ENCODE measurements at places on chromosomes 5 and 9.
A peak's percentile ranks its signal among the peaks of the same experiment; 100 is the strongest.

DNA sequence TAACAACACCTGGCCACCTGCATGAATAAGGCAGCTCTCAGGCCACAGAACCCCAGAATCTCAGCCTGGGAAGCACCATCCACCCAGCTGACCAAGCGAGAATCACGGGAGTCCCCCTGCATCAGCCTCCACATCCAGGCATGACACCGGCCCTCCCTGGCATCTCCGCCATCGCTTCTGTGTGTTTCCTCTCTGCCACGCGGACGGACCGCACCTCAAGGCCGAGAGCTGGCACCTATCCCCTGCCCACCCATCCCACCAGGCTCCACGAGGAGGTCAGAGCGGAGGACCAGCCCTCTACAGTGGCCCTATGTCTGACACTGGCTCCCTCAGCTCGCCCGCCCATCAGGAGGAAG lies 134.7 kb downstream of the COL23A1 start:
- DNase-seq = no peak

DNA sequence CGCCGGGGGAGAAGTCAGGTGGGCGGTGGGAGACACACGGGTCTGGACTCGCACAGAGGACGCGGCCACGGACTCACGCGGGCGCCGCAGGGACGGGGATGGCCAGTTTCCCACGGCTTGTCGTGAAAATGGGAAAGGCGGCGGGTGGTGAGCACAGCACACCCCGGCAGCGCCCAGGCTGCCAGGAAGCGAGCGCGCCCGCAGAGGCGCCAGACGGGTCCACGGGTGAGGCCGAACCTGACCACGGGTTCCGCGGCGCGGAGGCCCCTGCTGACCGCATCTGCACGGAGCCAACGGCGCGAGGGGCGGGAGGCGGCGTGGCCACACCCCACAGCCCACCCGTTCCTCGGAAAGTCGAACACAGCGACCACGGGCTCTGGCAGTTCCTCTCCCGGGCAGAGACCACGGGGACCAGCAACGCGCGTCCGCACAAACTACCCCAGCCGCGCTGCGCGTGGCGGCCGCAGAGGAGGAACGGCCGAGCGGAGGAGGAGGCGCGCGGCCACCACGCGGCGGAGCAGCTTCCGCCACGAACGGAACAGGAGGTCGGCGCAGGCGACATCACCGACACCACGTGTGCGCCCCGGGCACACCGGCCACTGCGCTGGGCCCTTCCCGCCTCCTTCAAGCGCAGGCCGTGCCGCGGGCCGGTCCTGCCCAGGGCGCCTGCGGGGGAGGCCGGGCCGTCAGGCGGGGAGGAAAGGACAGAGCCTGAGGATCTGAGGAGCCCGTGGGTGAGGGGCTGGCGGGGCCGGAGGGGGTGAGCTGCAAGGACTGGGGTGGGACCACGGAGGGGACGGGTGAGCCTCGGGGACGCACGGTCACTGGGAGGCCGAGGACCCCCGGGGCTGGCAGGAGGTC lies 5.6 kb downstream of the EXD3 start:
- no peak for DNase-seq

- no peak for DNase-seq
Observed at GRCh38 chr9:3498691-3499090, 27.1 kb downstream of the RFX3 start.

DNA sequence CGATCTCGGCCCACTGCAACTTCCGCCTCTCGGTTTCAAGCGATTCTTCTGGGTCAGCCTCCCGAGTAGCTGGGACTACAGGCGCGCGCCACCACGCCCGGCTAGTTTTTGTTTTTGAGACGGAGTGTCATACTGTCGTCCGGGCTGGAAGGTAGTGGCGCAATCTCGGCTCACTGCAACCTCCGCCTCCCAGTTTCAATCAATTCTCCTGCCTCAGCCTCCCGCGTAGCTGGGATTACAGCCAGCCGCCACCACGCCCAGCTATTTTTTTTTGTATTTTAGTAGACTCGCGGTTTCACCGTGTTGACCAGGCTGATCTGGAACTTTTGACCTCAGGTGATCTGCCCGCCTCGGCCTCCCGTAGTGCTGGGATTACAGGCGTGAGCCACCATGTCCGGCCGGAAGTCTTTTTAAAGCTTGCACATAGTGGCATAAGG lies 1.2 kb downstream of the SMC5 start:
- no peak for DNase-seq

DNA sequence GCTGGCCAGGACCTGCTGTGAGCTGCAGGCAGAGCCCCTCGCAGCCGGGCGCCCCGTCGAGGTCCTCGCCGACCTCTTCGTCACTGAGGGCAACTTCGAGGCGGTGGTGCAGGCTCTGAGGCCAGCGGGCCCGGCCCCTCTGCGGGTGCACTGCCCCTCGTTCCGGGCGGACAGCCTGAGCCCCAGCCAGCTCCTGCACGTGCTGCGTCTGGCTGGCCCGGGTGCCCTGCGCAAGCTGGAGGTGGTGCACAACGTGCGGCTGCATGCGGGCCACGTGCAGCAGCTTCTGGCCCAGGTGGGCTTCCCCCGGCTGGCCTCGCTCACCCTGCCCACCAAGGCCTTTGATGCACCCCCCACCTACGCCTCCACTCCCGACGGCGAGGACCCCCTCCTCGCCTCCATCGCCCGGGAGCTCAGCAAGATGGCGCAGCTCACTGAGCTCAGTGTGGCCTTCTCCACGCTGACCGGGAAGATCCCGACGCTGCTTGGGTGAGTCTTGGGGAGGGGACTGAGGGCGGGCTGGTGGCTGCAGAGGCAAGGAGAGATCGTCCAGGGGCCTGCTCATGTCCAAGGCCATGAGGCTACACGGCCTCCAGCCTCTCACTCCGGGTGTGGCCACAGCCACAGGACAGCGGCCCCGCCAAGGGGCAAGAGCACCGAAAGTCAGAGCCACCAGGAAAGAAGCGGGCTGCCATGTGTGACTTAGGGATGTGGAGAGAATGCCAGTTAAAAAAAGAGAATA lies 825 bp downstream of the LRRC14B start:
- no peak for DNase-seq

- DNase-seq = no peak
Observed at GRCh38 chr9:126790561-126790960, 14.3 kb upstream of the ZBTB43 start.

GRCh38 chr9:36158917-36159316 lies 10.3 kb upstream of the CCIN start:
- DNase-seq = no peak

GRCh38 chr9:110083866-110084265 lies 124.1 kb downstream of the C9orf152 start:
- no peak for DNase-seq

GRCh38 chr9:134366223-134367031 lies 40.2 kb downstream of the RXRA start:
- DNase-seq = peak; percentile 68

GRCh38 chr5:67233075-67233474 lies 36.5 kb upstream of the CD180 start:
- DNase-seq = no peak

GRCh38 chr9:107684224-107684623 lies 194.7 kb upstream of the KLF4 start:
- DNase-seq = no peak

GRCh38 chr5:167699432-167699831 lies 592.0 kb upstream of the WWC1 start:
- peak; percentile 70 for DNase-seq

GRCh38 chr5:17147170-17147569 lies 70.3 kb upstream of the BASP1 start:
- no peak for DNase-seq

DNA sequence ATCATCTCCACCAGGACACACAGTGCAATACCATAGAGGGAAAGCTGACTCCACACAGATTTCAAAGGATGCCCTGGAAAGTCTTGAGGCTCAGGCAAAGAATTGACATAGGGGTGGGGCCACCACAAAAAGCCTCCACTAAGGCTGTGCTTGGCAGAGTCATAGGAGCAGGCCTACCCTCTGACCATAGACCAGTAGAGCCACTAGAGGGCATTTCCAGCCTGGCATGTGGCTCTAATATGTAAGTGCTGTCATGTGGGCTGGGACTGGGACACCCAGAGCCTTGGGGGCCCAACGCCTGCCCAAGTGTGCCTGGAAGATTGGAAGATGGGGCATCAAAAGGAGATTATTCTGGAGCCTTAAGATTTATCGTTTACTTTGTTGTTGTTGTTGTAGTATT lies 726.0 kb downstream of the DNAH5 start:
- DNase-seq = no peak

GRCh38 chr5:37825334-37825915 lies 14.4 kb downstream of the GDNF start:
- no peak for DNase-seq

- DNase-seq = no peak
Observed at GRCh38 chr5:133373121-133373870, 239.0 kb downstream of the FSTL4 start.

DNA sequence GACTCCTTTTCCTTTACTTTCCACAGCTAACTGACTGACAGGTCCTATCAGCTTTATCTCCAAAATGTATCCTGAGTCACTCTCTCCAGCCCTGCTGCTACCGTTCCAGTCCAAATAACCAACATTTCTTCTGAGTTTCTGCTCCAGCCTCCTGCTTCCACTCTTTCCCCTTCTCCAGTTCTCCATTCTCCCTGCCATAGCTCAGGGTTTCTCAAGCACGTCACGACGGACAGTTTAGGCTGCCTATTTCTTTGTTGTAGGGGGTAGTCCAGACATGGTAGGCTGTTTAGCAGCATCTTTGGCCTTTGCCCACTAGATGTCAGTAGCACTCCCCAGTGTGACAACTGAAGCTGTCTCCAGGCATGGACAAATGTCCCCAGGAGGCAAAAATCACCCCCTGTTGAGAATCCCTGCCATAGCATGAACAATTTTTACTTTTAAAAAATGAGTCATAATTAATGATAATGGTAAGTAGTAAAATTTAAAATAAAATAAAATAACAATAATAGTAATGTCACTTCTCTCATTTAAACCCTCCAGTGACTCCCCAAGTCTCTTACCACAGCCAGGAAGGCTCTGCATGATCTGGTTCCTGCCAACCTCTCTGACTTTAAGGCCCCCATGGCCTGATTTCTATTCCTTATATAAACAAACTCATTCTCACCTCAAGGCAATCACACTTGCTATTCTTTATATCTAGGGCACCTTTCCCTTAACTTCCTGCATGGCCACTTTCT lies 105.4 kb upstream of the FER start:
- peak; percentile 21 for DNase-seq

DNA sequence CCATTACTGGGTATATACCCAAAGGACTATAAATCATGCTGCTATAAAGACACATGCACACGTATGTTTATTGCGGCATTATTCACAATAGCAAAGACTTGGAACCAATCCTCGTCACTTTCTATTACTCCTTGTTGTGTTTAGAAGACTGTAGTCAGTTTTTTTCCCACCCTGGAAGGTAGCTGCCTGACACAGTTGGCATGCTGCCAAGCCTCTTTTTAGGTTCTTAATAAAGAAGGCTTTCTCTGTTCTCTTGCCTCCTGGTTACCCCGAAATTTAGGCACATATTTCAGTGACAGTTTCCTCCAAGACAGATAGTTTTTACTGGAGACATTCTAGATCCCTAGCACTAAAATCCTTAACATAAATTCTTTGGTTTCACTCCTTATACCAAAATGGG lies 205.4 kb upstream of the PCSK5 start:
- no peak for DNase-seq

DNA sequence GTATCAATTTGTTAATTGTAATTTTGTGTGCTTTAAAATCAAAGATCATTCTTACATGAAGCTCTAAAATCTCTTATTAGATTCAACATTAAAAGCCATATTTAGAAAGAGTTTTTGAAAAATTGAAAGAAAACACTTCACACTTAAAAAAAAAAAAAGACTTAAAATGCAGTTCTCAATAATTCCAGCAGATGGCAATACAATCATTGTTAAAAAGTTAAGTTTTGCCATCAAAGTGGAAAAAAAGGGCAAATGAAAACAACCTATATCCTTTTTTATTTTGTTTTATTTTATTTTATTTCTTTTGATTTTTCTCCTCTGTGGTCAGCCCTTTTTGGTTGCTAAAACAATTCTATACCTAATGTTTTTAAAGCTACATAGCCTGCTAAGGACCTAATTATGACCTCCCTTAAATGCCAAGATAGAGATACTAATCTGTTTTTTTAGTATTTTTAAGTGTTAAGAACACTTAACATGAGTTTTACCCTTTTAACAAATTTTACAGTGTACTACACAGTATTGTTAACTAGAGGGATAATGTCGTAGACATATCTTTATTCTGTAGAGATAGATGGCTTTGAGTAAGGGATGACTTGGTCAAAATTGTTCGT lies 154.2 kb upstream of the DAB2 start:
- DNase-seq = no peak

DNA sequence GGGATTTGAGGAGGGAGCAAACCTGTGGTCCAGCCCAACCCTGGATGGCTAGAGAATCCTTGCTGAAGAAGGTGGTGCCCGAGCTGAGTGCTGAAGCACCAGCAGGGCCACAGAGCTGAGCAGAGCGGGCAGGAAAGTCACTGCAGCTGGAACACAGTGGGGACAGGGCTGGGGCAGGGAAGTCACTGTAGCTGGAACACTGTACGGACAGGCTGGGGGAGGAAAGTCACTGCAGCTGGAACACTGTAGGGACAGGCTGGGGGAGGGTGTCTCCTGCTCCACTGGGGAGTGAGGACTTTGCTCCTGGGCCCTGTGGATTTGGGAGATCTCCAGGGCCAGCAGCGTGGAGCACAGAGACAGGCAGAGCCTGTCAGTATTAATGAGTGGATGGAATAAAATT lies 9.0 kb upstream of the SUSD3 start:
- no peak for DNase-seq

GRCh38 chr5:74767579-74767913 lies 497 bp downstream of the NSA2 start:
- no peak for DNase-seq

- DNase-seq = no peak
Observed at GRCh38 chr5:176446884-176447590, 1.1 kb upstream of the FAF2 start.

- DNase-seq = no peak
Observed at GRCh38 chr5:138148811-138149210, 9.6 kb upstream of the NME5 start.

DNA sequence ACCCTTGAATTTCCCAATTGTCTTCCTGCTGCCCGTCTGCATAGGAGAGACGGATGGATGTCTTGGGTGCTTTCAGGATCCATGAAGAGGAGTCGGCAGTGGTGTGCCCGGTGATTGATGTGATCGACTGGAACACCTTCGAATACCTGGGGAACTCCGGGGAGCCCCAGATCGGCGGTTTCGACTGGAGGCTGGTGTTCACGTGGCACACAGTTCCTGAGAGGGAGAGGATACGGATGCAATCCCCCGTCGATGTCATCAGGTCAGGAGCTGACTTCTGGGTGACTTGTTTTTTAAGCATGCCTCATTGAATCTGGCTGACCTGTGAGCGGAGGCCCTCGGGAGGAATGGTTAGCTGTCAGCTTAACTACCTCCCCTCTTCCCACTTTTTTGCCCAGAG lies 24.2 kb downstream of the GALNT12 start:
- DNase-seq = no peak

- DNase-seq = peak; percentile 29
Observed at GRCh38 chr9:19999491-20000057, 210.7 kb upstream of the SLC24A2 start.

GRCh38 chr5:142512043-142513042 lies 173.5 kb downstream of the FGF1 start:
- peak; percentile 35 for DNase-seq

DNA sequence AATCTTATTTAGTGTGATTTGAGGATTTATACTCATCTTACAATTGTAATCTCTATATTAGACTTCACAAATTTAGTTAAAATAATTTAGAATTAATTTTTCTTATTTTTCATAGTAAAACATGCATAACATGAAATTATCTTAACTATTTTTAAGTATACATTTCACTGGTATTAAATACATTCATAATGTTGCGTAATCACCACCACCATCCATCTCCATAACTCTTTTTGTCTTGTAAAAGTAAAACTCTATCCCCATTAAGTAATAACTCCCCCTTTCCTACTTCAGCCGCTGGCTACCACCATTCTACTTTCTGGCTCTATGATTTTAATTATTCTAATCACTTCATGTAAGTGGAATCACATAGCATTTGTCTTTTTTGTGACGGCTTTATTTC lies 193.4 kb downstream of the SH3GL2 start:
- DNase-seq = no peak
